GM18507 (cell line): ENCODE measurements at places on chromosomes 6 and 20.

DNA sequence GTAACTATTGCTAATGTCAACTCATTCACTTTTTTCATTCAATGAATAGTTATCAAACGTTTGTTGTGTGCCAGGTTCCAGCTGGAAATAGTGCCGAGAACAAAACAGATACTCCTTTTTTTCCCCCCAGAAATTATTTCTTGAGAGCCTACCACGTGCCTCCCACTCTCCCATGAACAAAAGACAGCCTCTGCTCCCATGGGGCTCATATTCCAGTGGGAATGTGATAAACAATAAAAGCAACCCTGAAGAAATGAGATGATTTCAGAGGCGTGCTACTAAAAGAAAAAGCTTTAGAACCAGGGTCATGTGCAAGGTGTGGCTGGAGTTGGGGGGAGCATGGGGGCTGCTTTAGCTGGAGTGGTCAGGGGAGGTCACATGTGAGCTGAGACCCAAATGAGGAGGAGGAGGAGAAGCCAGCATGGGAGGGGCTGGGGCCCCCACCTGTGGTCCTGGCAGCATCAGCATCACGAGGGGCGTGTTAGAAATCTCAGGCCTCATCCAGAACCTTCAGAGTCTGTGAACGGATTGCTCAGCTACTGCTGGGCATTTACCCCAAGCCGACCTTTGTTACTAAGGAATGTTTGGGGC lies 157.4 kb downstream of the EYA2 start:
- no peak for DNase-seq

GRCh38 chr20:19511931-19512330 lies 246.1 kb upstream of the RIN2 start:
- DNase-seq: no peak

GRCh38 chr6:89255417-89255816 lies 38.3 kb upstream of the GABRR1 start:
- DNase-seq: no peak

GRCh38 chr6:108581932-108582475 lies 21.3 kb downstream of the FOXO3 start:
- no peak for DNase-seq
